Esophagus mucosa (tissue), 1 donor: ENCODE measurements at places on chromosomes 13 and 19.
A peak's percentile ranks its signal among the peaks of the same experiment; 100 is the strongest.

DNA sequence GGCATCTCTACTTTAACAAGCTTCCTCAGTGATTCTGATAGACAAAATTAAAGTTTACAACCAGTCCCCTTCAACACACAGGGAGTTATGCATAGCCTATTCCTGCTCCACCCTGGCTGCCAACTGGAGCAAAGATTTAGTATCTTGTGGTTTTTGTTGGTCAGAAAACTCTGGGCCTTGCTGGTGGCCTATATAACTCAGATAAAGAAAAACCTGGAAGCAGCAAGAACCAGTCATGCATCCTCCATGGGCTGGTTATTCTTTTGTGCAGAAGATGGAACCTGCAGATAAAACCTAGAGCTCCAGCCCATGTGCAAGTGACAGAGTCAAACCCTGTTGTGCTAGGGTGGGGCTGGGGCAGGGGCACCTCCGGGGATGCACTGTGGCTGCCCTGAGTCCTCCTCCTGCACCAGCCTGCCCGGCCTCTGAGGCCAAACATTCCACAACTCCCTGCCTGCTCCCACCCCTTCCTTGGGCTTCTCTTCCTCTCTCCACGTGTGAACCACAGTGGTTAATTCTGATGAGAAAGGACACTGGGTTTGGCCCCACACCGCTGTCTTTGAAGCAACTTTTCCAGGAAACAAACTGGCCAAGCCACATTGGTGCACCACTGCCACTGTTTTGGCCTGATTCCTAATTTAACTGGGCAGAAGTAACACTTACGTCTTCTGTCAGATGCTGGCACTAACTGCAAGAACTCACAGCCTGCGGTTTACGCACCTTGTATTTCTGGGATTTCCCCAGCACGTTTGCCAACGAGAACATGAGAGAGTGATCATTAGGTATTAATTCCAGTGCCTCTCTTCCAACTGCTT lies 23.3 kb upstream of the GGACT start:
- peak; percentile 65 for ATAC-seq

- ATAC-seq, result no peak
Observed at GRCh38 chr13:98730441-98730840, 22.0 kb downstream of the SLC15A1 start.

GRCh38 chr19:2266183-2266993 lies 10.2 kb upstream of the JSRP1 start:
- ATAC-seq, result no peak

GRCh38 chr13:47656651-47657050 lies 344.4 kb downstream of the SUCLA2 start:
- no peak for ATAC-seq

GRCh38 chr19:39144290-39145071 lies 18.9 kb downstream of the PAK4 start:
- ATAC-seq, result peak; percentile 29

DNA sequence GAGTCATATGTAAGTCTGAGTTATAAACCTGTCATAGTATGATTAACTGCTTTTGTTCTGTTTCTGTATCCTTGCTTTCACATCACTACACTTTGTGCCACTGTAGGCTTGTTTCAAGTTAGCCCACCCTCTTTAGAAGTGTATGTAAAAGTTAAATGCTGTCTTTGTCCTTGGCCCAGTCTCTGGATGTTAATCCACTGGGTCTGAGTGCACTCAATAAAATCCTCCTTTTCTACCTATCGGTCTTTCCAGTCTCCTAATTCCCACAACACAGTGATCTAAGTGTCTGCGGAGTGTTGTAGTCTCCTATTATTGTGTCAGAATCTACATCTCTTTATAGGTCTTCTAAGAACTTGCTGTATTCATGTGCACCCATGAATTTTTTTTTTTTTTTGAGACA lies 14.1 kb downstream of the ZNF429 start:
- no peak for ATAC-seq

- peak; percentile 11 for ATAC-seq
Observed at GRCh38 chr19:33627962-33628839, 6.4 kb downstream of the CHST8 start.

GRCh38 chr13:79812070-79812850 lies 331.3 kb downstream of the NDFIP2 start:
- ATAC-seq, result no peak

DNA sequence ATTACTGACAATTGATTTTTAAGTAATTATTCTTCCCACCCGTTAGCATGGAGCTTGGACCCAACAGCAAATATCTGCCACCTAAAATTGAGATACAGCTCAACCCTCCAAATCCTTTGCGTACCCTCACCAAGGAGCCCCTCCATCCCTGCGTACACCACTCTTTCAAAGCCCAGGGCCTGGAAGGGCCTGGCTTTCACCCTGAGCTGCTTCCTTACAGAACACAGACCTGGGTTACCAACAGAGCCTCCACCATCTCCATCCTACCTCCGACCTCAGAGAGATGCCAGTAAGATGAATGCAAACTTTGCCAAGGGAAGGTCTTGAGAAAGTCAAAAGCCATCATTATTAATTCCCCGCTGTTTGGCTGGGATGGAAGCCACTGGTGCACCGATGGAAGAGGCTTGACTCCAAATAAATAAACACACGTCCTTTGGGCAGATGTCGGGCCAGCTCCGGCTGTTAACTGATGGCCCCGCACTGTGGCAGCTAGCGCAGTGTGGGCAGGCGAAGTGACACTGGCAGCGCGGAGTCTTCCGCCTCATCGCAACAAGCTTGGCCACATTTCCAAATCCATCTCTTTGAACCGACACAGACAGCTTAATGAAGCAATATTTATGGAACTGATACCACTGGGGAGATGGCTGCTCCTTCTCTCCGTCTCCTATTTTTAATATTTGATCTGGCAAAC lies 150.2 kb upstream of the VSTM2B start:
- ATAC-seq, result no peak

DNA sequence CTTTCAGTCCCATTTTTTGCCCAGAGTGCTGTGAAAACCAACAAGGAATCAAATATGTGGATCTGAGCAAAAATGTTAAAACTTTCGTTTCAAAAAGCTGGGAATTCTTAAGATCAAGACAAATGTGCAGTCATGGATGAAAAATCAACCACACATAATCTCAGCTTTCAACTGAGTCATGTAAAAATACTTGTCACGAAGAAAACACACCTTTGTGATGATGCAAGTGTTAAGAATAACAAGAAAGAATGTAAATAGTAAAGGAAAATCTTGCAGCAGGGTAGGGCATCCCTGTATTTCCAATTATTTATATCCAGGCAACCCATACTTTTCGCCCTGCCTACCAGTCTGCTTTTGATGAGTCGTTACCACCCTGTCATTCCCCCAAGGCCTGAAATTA lies 27.4 kb upstream of the DCLK1 start:
- no peak for ATAC-seq

GRCh38 chr13:77846173-77846572 lies 72.5 kb downstream of the EDNRB start:
- no peak for ATAC-seq

DNA sequence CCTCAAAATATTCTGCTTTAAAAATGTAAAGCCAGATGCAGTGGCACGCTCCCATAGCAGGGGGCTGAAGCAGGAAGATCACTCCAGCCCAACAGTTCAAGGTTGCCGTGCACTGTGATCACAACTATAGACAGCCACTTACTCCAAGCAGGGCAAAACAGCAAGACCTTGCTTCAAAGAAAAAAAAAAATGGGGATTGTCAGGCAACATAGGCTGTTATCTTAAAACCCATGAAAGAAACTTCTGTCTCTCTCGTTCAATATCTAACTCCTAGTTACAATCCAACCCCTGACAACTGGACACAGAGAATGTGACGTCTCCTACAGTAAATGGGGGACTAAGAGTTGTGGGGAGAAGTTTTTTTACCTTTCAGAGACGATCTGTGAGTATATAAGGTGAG lies 17.4 kb downstream of the ELF1 start:
- no peak for ATAC-seq

- ATAC-seq, result no peak
Observed at GRCh38 chr13:40968416-40969000, 50.6 kb downstream of the ELF1 start.

DNA sequence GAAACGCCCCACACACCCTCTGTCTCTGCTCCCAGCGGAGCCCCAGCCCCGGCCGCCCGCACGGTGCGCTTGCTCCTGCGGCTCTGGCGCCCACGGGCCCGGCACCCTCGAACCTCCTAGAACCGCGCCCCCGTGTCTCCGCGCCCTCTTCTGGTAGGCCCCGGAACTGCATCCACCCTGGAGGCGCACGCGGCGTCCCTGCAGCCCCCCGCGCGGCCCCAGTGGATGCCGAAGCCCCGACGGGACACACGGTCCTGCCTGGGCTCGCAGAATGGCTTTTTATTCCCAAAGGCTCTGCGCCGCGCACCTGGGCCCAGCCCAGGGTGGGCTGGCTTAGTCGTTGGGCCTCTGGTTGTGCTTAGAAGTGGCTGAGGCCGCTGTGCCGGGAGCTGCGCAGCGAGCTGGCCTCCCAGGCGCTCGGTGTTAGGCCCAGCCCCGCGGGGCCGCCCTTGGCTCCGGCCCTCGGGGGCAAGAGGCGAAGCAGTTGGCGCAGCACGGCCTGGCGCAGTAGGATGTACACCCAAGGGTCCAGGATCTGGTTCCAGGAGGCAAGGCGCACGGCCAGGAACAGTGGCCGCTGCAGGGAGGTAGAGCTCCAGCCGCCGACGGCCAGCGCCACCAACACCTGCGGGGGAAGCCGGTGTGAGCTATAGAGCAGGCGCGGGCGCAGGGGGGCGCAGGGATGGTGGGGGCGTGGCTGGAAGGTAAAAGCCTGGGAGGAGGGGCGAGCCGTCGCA lies 2.8 kb downstream of the PTGER1 start:
- ATAC-seq, result peak; percentile 26

- no peak for ATAC-seq
Observed at GRCh38 chr13:67221630-67222226, 8.4 kb downstream of the PCDH9 start.

- no peak for ATAC-seq
Observed at GRCh38 chr13:71540098-71540497, 326.9 kb downstream of the DACH1 start.

GRCh38 chr19:4606921-4607678 lies 32.2 kb upstream of the TNFAIP8L1 start:
- no peak for ATAC-seq

DNA sequence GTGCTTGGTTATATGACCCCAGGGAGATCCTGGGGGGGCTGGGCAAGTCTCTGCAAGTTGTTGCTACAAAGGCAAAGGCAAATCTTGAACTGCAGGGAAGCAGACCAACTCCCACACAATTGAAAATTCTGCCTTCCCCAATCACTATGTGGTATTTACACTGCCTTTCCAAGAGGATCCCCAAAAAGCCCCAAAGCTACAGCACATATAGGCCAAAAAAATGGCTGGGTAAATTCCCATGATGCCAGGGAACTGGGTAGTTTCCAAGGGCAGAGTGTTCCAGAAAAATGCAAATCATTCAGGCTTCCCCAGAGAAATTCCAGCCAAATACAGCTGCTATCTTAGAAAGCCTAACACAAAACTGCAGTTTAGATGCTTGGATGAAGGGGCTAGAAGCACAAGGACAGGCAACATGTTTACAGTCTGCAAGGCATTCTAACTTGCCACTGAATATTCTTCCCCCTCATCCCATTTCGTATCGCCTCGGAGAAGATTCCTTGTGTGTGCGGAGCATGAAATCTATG lies 6.2 kb downstream of the FOXO1 start:
- no peak for ATAC-seq

GRCh38 chr13:76667551-76667950 lies 218.7 kb downstream of the KCTD12 start:
- ATAC-seq, result no peak

DNA sequence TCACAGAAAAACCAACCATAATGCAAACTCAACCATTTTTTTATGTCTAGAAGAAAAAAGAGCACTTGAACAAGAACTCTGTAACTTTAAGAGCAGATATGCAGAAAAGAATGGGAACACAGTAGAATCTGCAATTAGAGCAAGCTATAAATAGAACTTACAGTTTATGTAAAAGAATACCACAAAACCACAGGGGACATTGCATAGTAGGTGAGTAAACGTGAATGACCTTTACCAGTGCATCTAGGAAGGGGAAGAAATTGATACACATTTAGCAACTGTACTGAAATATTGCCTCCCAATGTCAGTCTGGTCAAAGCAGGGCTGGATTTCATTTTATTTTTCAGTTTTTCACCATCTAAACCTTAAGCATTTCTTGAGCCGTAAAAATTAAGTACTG lies 242.2 kb upstream of the EDNRB start:
- no peak for ATAC-seq

DNA sequence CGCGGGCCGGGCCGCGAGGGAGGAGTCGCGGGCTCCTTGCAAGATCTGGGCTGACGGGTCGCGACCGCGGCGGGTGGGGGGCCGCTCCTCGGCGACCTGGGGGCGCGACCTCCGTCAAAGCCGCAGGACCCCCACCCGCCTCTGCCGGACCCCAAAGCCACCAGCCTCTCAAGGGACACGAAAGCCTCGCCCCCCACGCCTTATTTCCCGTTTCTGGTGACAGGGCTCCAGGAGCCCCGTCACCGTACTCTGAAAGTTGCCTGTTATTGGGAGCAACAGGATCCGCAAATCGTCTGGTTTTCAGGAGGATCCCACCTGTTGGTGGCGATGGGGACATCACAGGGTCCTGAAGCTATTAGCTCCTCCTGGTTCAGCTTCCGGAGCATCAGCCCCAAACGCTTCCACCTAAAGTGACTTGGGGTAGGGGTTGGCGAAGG lies 530 bp downstream of the MAU2 start:
- ATAC-seq, result no peak

- ATAC-seq, result no peak
Observed at GRCh38 chr19:45151821-45152503, 8.8 kb downstream of the NKPD1 start.

- peak; percentile 84 for ATAC-seq
Observed at GRCh38 chr13:98775844-98776598, 23.5 kb upstream of the SLC15A1 start.

GRCh38 chr19:30718707-30719106 lies 346.5 kb downstream of the ZNF536 start:
- peak; percentile 33 for ATAC-seq

GRCh38 chr13:106566641-106567473 lies 1.1 kb downstream of the ARGLU1 start:
- peak; percentile 46 for ATAC-seq

DNA sequence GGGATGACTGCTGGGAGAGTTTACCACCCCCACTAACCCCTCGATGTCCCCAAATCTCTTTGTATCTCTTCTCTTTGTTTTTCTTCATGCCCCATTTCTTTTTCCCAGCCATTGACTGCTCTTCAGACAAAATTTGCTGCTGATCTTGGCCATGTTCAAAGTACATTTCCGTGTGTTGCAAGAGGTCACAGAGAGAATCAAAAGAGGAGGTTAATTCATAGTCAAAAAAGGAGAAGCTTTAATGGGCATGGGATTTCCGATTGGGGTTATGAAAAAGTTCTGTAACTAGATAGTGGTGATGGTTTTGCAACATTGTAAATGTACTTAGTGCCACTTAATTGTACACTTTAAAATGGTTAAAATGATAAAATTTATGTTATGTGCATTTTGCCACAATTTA lies 121.1 kb downstream of the FLT1 start:
- ATAC-seq, result no peak
